ENCODE measurements at places on chromosomes 12 and 14. TPM values are rescaled to one million over a fixed set of nuclear protein-coding genes. Genes with fewer than 3 reads are reported as not detected.

The PRDM4 gene
- total RNA-seq = 40.0 TPM

The AKAP6 gene
- 1.7 TPM for total RNA-seq

The RHOJ gene
- not detected for total RNA-seq

The IGF1 gene
- total RNA-seq = 0.26 TPM

The MIP gene
- total RNA-seq = not detected

The LRIG3 gene
- 0.13 TPM for total RNA-seq

The MYF6 gene
- total RNA-seq = not detected

The CCDC85C gene
- 8.7 TPM for total RNA-seq

The MDGA2 gene
- not detected for total RNA-seq

The DNAH10 gene
- 0.32 TPM for total RNA-seq

The CBLN3 gene
- 9.2 TPM for total RNA-seq

The AQP2 gene
- not detected for total RNA-seq

The HOXC9 gene
- total RNA-seq = not detected

The SVOP gene
- total RNA-seq = not detected

The GPX2 gene
- 0.56 TPM for total RNA-seq

The PLEKHG7 gene
- total RNA-seq = not detected

The NFE2 gene
- 0.95 TPM for total RNA-seq

The OR6C3 gene
- not detected for total RNA-seq

The LPAR5 gene
- total RNA-seq = 15.1 TPM

The OAS3 gene
- 24.5 TPM for total RNA-seq

The ZDHHC22 gene
- total RNA-seq = not detected

The CLECL1 gene
- total RNA-seq = 4.1 TPM

The PLEKHH1 gene
- total RNA-seq = 1.0 TPM

The OR4N5 gene
- not detected for total RNA-seq

The FAM234B gene
- total RNA-seq = 5.0 TPM

The LRP1-AS gene
- total RNA-seq = not detected

The RNASE7 gene
- not detected for total RNA-seq

The LALBA gene
- not detected for total RNA-seq

The CYP46A1 gene
- total RNA-seq = 0.51 TPM

The RFLNA gene
- total RNA-seq = not detected

The BHLHE41 gene
- total RNA-seq = not detected

The CLEC4D gene
- not detected for total RNA-seq

The RND1 gene
- total RNA-seq = 4.2 TPM

Measured in T-cell (primary cell).